ENCODE measurements at places on chromosomes 6 and 20. TPM values are rescaled to one million over a fixed set of nuclear protein-coding genes. Genes with fewer than 3 reads are reported as not detected.

DNA sequence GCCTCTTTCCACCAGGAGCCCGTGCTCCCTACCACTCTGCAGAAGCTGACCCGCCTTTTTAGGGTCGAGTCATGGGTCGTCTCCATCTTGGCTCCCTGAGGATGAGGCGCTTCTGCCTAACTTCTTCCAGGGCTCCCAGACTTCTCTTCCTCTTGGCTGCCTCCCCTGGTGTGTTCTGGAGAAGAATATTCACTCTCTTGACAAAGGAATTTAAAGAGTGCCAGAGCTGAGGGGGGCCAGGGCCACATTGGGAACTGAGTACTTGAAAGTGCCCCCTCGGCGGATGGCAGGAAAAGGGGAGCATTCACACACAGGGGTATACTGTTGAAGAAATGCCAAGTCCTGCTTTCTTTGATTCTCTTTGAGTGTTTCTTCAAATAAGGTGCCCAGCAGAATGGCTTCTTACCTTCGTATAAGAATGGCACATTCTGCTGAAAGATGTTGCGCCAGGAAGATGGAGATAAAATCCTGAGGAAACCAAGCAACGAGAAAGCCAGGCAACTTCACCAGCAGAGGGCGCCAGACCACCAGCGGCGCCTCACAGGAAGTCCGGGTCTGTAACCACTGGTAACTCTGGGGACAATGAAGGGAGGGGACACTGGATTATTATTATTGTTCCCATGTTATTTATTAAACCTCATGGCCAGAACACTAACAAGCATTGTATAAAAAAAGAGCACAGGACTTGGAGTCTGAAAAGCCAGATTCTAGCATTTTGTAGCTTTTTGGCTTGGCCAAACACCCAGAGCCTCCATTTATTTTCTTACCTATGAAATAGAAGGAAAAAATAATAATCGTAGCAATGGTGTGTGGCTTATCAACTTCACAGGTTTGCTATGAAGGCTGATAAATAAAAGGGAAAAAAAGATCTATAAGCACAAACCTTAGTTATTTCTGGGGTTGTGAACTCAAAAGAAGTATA lies 176.7 kb downstream of the HACE1 start:
- no peaks in the 10 kb centered on the region for H3K27me3 ChIP-seq
- H3K27ac ChIP-seq: peak overlapping the region; percentile 48
- H3K4me3 ChIP-seq: no peak overlapping the region

The STK38 gene
- polyA plus RNA-seq: 46.4 TPM

The VSX1 gene
- polyA plus RNA-seq: not detected

The SLC29A1 gene
- polyA plus RNA-seq: 2.6 TPM

The SAPCD1 gene
- not detected for polyA plus RNA-seq

The PRR18 gene
- polyA plus RNA-seq: not detected

GRCh38 chr6:117958536-117958935 lies 51.5 kb downstream of the SLC35F1 start:
- no peak for DNase-seq
- H3K27ac ChIP-seq: no peak overlapping the region
- no peak overlapping the region for H3K4me3 ChIP-seq
- H3K27me3 ChIP-seq: peaks cover 7% of the 10 kb centered on the region

- DNase-seq: no peak
- H3K36me3 ChIP-seq: no peaks in the 10 kb centered on the region
- H3K4me1 ChIP-seq: no peaks in the 10 kb centered on the region
Observed at GRCh38 chr6:168264593-168265335, 54.8 kb downstream of the DACT2 start.

Measured in naive thymus-derived CD8-positive, alpha-beta T cell (primary cell).